Naive thymus-derived CD4-positive, alpha-beta T cell (primary cell): ENCODE measurements at places on chromosomes 3 and 15. TPM values are rescaled to one million over a fixed set of nuclear protein-coding genes. Genes with fewer than 3 reads are reported as not detected.

IQCF5 gene
- not detected for total RNA-seq

RTP1 gene
- not detected for total RNA-seq

DNA sequence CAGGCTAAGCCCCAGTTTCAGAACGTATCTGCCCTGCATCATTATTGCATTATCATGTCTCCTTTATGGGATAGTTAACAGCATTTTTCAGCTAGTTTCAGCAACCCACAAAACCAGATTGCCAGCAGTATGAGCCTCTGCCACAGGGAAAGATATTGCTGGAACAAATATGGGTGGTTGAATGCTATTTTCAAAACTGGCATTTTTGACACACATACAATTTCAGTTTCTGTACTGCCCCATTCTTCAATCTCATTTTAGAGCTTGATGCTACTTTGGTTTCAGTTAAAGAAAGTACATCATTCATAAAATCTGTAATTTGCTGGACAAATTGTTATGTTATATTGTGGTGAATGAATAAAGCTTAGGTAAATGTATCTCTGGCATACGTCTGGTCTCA lies 1037.5 kb downstream of the NAALADL2 start:
- H3K27me3 ChIP-seq: no peaks in the 10 kb centered on the region
- no peak overlapping the region for H3K4me3 ChIP-seq
- H3K4me1 ChIP-seq: no peaks in the 10 kb centered on the region
- H3K36me3 ChIP-seq: no peaks in the 10 kb centered on the region
- no peak for DNase-seq

DNA sequence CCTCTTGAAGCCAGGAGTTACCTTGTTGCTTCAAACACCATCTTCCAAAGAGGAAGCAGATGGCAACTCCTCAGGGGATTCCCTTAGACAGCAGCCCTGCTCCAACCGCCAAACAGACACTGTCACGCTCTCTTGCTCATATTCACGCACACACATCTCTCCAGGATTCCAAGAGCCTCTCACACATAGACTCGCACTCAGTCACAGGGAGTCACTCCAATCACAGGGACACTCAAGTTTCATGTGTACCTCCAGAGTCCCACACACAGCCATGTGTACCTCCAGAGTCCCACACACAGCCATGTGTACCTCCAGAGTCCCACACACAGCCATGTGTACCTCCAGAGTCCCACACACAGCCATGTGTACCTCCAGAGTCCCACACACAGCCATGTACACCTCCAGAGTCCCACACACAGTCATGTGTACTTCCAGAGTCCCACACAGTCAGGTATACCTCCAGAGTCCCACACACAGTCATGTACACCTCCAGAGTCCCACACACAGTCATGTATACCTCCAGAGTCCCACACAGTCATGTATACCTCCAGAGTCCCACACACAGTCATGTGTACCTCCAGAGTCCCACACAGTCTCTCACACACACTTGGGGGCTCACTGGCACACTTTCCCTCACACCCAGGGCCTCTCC lies 6.1 kb downstream of the VWA5B2 start:
- no peak for DNase-seq
- H3K27me3 ChIP-seq: peaks cover 4% of the 10 kb centered on the region
- no peak overlapping the region for H3K27ac ChIP-seq
- H3K36me3 ChIP-seq: no peaks in the 10 kb centered on the region

TRPM1 gene
- total RNA-seq: not detected

DNA sequence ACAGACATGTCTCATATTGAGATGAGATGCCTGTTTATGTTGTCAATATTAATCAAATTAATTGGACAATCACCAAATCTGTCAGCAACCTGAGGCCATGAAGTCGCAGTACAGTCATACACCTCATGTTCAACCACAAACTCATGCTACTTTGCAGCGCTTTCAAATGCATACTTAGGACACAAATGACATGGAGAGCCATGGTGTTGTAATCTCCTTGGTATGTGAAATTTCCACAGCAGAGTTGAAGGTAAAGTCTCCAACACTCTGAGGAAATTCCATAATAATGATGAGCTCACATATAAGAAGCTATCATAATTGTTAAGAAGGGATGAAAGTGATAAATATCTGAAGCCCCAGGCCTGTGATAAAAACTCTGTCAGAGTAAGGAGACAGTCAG lies 873.9 kb downstream of the MCTP2 start:
- DNase-seq: no peak
- no peaks in the 10 kb centered on the region for H3K27me3 ChIP-seq
- H3K27ac ChIP-seq: no peak overlapping the region

- no peak overlapping the region for H3K27ac ChIP-seq
- H3K4me1 ChIP-seq: no peaks in the 10 kb centered on the region
- no peak overlapping the region for H3K4me3 ChIP-seq
- DNase-seq: no peak
- no peaks in the 10 kb centered on the region for H3K36me3 ChIP-seq
Observed at GRCh38 chr15:70383856-70384255, 286.1 kb upstream of the TLE3 start.

TMEM45A gene
- 0.36 and 0.44 TPM in 2 replicates for total RNA-seq

SLC12A1 gene
- not detected in 2 replicates for total RNA-seq

C2CD4B gene
- total RNA-seq: 0.24 TPM

SLC9C1 gene
- not detected for total RNA-seq

GRCh38 chr3:189457631-189458412 lies 173.4 kb upstream of the TP63 start:
- no peaks in the 10 kb centered on the region for H3K4me1 ChIP-seq
- no peak for DNase-seq
- no peaks in the 10 kb centered on the region for H3K27me3 ChIP-seq
- no peak overlapping the region for H3K4me3 ChIP-seq

GRCh38 chr3:184746131-184747120 lies 34.6 kb upstream of the MAGEF1 start:
- no peak for DNase-seq
- H3K27me3 ChIP-seq: no peaks in the 10 kb centered on the region
- H3K36me3 ChIP-seq: no peaks in the 10 kb centered on the region
- no peak overlapping the region for H3K27ac ChIP-seq
- no peaks in the 10 kb centered on the region for H3K4me1 ChIP-seq
